ENCODE measurements at places on chromosomes 4 and X.

DNA sequence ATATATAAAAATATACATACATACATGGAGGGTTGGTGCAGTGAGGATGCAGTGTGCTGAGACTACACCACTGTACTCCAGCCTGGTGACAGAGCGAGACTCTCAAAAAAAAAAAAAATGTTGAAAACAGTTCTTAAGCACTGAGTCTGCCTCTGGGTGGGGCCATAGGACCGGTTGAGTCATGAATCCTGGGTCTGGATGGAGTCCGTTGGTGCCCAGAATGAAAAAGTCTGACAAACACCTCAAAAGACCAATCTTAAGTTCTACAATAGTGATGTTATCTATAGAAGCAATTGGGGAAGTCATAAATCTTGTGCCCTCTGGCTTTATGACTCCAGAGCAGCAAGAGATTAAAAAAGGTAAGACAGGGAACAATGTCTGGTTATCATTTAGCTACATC, 70.4 kb downstream of the FGFBP1 start:
- no peak for DNase-seq

- no peak for DNase-seq
These were observed 35.5 kb downstream of the SLIT2 start for GRCh38 chr4:20287246-20287645.

DNA sequence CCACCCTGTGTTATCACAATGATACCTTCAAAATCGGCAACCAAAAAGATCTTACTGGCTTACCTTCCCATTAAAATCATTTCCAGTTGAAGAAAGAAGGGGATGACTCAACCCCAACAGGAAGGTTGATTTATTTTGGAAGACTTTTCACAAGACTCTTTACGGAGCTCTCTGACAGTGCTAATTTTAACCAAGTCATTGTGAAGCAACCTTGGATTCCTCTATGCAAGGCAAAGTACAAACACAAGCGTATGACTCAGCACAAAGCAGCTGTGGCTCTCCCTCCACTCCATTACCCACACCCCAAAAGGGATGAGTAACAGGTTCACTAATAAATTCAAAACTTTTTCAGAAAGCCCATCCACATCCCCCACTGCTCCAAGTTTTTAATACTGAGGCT, 213.8 kb upstream of the FGF13 start:
- no peak for DNase-seq

DNA sequence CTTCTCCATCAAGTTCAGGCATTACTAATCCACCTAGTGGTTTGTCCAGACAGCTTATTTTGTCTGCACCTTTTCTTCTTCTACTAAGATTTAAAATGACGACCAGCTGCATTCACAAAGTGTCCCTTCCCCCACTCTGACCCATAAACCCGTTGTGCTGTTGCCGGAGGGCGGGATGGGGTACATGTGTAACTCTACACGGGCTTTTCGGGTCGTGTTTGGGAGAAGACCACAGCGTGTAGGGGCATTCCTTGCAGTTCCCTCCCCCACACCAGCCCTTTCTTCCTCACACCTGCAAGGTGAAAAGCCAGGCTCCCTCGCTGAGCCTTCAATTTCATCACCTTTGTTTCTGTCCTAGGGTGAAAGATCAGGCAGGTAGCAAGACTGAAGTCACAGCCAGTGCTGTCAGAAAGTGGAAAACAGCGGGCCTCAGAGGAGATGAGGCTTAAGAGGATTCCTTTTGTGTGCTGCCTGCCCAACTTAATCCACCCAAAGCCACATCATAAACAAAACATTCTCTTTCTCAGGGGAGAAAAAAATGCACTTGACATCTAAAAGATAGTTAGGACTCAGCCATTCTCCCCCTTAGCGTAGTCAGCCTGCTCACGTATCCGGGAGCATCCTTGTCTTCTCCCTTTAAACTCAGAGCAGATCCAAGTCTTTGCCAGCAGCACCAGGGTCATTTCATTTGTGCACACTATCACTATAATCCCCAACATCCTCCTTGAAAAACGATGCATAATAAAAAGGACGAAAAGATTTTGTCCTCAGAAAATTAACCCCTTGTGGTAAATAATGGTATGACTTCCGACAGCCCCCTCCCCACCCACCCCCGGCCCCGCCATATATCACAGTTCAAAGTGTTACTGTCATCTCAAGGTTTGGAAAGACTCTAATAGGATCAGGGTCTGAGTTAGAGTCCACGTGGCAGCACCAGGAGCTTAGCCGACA, 599.0 kb downstream of the RAB28 start:
- no peak for DNase-seq

- no peak for DNase-seq
These were observed 51.9 kb upstream of the PRPS1 start for GRCh38 chrX:107576392-107576791.

- no peak for DNase-seq
These were observed 115.1 kb downstream of the PPP3CA start for GRCh38 chr4:101232074-101232776.

- no peak for DNase-seq
These were observed 2.3 kb downstream of the MAGEB16 start for GRCh38 chrX:35800474-35800873.

- DNase-seq, result no peak
These were observed 15.8 kb upstream of the GRSF1 start for GRCh38 chr4:70855464-70855863.

DNA sequence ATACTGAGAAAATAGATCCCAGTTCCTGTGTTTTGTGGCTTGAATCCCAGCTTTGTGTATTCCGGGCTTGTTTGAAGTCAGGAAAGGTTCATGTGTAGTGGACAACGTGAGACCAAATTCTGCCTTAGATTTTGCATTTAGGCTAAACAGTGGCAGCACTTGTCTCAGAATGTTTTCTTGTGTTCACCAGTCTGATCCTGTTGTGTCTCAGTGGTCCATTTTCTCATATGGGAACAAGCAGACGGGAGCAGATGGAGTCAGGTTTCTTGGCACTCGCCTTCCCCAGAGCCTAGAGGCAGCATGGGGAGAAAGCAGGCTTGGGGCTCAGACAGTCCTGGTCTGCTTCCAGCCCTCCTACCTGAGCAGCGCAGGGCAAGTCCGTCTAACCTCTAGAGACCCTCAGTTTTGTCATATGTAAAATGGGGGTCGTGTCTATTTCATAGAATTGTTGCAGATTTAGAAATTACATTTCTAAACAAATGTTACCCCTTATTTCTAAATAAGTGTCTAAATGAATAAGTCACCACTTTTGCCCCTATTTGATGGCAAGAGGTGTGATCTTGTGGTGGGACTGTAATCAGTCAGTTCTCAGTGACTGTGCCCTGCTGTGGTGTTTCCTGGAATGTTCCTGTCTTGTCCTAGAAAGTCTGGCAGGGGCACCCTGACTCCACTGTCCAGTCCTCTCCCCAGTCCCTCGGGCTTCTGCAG, 28.3 kb upstream of the MSANTD1 start:
- no peak for DNase-seq

DNA sequence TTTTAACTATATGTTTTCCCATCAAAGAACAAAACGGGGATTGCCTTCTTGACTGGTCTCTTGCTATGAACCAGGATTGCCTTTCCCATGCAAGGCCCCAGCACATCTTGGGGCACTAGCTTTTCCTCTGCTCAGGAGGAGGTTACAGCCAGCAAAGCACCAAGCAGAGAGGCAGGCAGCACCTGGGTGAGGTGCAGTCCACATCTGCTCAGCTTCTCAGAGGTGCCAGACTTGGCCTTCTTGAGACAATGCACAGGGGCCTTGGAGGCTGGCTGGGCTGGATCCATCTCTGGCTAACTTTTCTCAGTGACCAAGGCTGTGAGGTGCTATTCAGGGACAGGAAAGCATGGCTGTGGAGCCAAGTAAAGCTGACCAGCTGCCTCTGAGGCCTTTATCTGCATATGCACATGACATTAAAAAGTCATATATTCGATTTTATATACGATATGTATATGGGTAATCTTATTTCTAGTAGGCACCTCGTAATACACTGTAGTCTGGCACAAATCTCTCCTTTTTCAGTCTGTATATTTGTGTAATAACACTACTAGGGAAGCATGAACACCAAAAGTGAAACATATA, 86.9 kb downstream of the CC2D2A start:
- no peak for DNase-seq

DNA sequence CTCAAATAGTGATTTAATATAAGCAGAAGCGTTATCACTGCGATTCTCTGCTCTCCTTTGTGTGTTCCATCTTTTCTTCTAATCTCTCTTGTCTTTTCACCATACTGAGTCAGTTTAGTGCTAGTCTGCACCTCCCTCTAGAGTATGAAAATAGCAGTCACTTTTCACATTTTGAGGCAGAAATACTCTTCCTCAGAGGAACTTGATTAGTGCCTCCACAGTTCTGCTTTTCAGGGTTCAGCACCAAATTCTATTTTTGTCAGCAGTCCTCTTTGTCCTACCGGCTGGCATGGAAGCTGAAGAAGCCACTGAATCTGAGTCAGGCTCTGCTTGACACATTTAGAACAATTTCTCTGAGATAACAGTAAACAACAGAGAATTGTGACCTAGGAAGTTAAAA, 49.7 kb upstream of the ANKRD17 start:
- no peak for DNase-seq

All from CD8-positive, alpha-beta T cell (primary cell).